GM04504 (cell line): ENCODE measurements at places on chromosomes 5 and 9.
A peak's percentile ranks its signal among the peaks of the same experiment; 100 is the strongest.

DNA sequence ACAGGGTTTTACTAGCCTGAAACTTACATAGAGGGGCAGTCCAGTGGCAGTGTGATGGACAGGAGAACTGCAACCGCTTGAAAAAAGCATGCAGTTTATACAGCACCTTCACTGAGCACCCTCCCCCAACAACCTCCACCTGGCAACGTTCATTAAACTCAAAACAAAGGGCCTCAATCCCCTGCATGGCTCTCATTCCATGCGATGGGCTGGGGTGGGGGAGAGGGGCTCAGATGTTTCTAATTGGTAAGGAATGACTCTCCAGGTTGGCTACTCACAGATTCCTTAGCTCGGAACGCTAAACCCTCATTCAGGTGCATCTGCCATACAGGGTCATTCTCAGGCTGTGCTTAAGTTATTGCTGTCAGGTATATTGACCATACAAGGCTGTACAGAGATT is 80.9 kb upstream of the ITGA1 start:
- DNase-seq: no peak

DNA sequence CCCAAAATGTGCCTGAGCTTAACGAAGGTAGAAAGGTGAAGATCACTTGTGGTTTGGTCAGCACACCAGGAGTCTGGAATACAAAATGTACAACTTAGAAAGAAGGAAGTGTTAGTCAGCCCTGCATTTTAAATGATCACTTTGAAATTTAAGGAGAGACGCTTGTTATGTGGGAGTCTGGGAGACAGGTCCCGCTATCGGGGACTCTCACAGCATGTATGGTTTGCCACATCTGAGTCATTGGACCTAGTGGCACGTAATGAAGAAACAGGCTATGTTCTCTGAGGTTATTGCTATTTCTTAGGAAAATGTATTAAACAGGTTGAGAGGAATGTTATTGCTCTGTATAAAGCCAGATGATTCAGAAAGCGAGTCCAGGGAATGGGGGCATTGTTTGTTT is 2362.5 kb upstream of the WWC1 start:
- no peak for DNase-seq

DNA sequence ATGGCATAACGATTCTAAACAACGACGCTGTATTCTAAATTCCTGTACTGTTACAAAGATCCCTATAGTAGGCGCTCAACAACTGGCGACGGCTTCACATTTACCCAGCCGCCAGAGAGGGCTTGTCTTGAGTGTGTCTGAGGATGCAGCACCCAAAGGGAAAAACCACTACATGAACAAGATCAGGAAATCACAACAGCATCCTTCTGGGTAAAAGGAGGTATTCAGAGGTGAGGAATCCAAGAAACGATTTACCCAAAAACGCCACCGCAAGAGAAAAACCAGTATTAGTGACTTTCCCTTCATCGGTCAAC is 711 bp downstream of the TTC33 start:
- DNase-seq: peak; percentile 49

GRCh38 chr9:102113191-102113590 is 374.7 kb upstream of the GRIN3A start:
- no peak for DNase-seq

DNA sequence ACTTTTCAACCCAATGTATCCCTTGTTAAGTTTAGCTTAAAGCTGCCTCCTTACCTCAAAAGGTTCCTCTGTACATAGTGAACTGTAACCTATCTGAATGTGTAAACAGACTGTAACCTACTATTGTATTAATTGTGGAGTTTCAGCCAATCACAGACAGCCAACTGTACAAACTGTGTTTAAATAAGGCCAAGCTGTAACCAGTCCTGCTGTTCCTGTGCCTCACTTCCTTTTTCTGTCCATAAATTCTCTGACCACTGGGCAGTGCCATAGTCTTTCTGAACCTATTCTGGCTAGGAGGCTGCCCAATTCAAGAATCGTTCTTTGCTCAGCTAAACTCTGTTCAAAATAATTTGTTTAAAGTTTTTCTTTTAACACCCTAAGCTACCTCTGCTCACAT is 74.7 kb upstream of the DAPK1 start:
- no peak for DNase-seq

DNA sequence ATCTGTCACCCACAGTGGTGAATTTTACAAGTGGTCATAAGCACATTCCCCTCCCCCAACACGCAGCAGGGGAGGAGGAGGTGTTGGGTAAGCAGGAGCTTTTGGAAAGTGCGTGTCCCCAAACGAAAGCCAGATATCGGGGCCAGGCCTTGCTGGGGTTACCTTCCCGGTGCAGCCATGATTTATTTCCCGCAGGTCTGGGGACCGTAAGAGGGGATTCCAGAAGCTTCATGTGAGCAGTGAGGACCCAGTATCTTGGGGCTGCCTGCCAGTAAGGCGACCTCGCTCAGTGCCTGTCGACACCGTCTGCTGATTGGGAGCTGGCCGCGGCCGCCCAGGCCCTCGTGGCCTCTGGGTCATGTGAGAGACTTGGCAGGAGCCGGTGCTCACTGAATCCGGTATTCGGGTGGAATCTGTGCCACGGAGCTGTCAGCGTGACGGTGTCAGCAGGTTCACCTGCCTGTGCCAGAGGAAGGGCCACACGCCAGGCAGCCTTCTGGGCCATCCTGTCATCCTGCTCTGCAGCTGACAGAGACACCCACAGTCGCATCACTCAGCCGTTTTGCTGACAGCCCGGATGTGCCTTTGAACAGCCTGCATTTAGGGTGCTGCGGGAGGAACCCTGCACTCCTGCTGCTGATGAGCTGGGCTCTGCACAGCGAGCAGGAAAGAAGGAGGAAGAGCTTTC is 37.3 kb downstream of the SEC61B start:
- no peak for DNase-seq

- DNase-seq: no peak
Measured at GRCh38 chr5:68456756-68457217, 241.2 kb downstream of the PIK3R1 start.

DNA sequence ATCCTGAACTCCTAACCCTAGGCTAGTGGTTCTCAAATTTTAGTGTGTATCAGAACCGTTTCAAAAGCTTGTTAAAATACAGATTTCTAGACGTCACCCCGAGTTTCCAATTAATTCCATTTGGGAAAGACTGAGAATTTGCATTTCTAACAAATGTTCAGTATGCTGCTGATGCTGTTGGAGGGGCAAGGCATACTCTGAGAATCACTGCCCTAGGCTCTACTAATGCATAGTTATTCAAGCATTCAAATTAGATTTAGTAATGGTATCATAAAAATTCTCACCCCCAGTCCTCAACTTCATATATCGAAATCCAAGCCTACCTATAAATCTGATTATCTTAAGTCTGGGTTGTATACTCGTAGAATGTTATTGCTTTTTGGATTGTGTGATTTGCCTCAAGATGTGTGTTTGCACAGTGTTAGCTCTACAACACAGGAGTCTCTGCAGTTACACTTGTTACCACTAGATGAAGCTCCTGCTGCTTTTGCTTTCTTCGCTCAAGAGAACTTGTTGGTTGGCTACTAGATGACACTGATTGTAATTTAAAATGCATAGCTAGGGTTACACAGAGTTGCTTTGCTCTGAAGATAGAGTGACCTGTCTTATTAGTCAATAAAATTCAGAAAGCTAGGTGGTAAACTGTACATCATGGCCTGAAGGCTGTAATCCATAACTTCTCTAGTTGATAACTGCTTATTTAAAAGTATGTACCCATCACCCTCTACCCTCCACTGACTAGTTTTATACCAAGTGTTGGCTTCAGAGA is 7.5 kb upstream of the ERAP2 start:
- no peak for DNase-seq

- peak; percentile 58 for DNase-seq
Measured at GRCh38 chr9:22044583-22044982, 35.5 kb upstream of the CDKN2B start.

DNA sequence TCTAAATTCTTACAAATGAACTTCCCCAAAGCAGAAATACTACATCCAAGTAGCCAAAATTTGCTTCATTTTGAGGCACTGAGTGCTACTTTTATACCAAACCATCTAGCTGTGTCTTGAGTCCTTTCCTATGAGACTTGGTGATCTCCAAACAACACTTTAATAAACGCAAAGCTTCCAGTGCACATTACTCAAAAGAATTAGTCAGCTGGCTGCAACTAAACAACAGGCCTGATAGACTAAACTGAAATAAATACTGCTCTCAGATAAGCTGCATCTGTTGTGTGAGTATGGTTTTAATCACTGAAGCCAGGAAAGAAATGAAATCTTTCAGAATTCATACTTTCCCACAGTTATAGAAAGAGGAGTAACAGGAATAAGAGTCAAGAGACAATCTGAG is 80.3 kb downstream of the VCAN start:
- DNase-seq: no peak

DNA sequence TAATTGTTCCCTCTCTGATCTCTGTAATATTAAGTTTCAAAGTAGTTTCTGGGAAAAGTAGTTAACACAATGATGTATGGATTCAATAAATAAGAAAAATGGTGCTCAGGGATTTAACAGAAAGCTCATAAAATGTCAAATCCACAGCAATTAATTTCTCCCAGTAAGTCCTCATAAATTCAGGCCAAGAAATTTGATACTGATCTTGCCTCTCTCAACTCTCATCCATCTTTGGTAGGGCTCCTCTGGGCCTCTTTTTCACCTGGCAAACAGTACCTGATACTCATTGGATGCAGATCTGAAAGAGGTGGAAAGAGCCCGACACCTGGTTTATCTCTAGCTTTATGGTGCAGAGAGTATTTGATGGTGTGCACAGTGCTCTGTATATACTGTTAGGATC is 106.1 kb downstream of the STK32A start:
- no peak for DNase-seq
